Stimulated activated CD4-positive, alpha-beta T cell treated with anti-CD3 and anti-CD28 coated beads, Interleukin-15, amount 100 ng/mL, for 24 hours (primary cell): ENCODE measurements at places on chromosomes 3 and 15.

GRCh38 chr15:51051776-51052175, 42.9 kb downstream of the TNFAIP8L3 start:
- DNase-seq, result no peak

- DNase-seq, result no peak
Measured at GRCh38 chr15:66773129-66773873, 71.3 kb downstream of the SMAD6 start.

DNA sequence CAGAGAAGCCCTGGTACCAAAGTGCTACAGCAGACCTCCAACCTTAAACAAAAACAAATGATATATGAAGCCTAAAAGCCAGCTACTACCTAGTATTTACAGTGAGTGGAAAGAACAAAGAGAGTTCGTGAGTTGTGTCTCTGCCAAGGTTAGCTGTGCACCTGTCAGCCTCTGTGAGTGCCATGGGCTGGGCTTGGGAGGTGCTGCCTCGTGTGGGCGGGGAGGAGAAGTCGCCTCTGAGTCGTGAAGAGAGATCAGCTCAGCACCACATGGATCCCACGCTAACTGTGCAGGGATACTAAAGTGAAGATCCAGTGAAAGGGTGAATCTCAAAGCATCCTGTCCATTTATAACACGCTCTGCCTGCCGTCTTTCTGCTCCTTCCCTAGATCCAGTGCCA, 101.9 kb downstream of the CHDH start:
- no peak for DNase-seq

DNA sequence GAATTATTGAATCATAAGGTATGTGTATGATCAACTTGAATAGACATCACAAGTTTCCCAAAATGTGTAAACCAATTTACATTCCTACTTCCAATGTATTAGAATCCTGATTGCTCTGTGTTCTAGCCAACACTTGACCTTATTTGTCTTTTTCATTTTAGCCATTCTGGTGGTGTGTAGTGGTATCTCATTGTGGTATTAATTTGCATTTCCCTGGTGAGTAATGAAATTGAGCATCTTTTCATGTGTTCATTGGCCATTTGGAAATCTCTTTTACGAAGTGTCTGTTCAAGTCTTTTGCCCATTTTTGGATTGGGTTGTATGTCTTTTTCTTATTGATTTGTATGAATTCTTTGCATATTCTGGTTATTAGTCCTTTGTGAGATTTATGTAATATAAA, 138.0 kb downstream of the RBPMS2 start:
- no peak for DNase-seq

- no peak for DNase-seq
Measured at GRCh38 chr3:137778941-137779340, 14.8 kb downstream of the SOX14 start.
